ENCODE measurements at places on chromosomes 2 and 18.

DNA sequence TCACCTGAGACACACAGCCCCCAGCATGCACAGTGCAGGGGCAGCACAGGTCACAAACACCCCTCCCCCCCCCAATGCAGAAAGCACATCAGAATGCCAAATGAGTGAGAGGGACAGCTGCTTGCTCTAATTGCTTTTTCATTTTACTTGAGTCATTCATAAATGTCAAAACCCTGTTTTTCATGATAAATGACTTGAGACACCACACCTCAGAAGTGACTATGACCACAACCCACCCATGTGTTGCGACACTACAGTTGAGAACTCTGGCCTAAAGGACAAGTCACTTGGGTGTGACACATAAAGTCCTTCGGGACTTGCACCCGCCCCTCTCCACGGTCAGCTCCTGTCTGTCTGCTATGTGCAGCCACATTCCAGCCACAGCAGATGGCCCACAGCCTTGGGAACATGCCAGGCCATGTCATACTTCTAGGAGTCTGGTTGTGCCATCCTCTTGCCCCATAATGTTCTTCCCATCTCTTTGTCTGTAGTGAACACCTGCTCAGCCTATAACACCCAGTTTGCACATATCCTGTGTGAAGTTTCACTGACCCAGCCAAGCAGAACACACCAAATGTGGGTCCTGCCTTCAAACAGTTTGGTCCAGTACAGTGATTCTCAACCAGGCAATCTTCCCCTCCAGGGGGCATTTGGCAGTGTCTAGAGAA, 30.2 kb upstream of the RIOK3 start:
- no peak for DNase-seq

- DNase-seq: no peak
Observed at GRCh38 chr2:100460904-100461530, 9.3 kb upstream of the NMS start.

DNA sequence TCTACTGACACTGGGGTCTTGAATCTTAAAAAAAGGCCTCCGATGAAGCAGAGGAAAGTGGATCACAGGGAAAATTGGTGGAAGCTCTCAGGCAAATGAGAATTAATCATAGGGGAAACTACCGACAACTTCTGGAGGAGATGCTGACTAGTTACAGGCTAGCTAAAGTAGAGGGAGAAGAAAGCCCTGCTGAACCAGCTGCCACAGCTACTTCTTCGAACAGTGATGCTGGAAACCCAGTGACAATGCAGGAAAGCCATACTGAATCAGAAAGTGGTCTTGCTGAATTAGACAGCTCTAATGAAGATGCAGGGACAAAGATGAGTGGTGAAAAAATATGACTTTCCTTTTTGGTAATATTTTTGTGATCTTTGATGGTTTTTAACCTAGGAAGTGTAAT, 44.9 kb upstream of the SLC3A1 start:
- no peak for DNase-seq

GRCh38 chr18:32919799-32920198, 147.0 kb upstream of the KLHL14 start:
- no peak for DNase-seq

GRCh38 chr2:228409493-228409892, 228.0 kb upstream of the SPHKAP start:
- no peak for DNase-seq

DNA sequence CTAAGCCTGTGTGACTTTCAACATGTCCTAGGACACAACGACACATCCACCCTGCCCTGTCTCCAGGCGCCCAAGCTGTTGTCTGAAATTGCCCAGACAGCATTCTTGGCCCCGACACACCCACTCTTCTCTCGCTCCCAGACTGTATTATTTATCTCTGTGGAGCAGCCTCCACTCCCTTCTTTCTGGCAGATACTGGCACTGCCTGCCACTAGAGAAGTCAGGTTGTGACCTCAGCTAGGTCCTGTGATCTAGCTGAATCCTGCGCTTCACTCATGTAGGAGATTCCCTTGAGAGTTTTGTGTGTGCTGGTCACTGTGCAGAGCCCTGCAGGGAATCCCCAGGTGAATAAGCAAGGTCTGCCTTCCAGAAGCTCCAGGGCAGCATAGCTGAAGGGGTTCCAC, 77.1 kb upstream of the TNP1 start:
- no peak for DNase-seq

DNA sequence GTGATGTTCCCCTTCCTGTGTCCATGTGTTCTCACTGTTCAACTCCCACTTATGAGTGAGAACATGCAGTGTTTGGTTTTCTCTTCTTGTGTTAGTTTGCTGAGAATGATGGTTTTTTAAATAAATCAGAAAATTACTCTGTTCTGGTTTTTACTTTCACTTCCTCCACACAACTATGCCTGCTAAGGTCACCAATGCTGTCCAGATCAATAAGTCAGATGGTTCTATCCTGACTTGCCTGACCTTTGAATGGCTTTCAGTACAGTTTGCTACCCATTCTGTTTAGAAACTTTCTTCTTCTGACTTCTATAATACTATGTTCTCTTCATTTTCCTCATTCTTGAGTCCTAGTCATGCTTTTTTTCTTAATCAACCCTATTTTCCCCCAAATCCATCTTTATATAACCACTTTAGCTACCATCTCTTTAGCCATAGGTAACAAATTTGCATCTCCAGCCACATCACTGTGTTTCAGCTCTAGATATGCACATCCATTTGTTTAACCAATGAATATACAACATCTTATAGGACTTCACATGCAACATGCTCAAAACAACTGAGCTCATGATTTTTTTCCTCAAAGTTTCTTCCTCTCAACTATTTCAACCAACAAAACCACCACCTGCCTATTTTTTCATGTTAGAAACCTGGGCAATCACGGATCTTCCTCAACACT, 58.8 kb upstream of the SLC38A11 start:
- no peak for DNase-seq

GRCh38 chr2:72000110-72000509, 147.6 kb downstream of the CYP26B1 start:
- no peak for DNase-seq

DNA sequence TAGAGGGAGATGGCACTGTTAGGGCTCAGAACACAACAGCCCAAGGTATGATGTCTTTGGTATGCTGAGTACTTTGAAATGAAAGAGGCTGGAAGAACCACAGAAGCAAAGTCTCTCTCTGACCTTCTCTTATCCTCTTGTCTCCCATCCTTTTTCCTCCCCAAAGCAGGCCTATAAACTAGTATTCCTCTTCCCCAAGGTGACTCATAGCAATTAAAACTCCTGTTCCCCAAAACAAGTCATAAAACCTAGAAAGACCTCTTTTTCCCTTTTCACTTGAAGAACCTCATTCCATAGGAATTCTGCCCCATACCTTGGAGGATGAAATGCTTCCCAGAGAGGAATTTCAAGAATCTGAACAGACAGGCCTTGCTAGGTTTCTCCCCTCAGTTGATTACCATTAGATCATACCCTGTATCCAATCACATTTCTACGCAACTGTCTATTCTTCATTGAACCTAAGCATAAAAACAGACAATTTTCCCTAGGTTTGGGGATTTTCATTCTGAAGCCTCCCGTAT, 25.7 kb downstream of the MDH1 start:
- no peak for DNase-seq

- DNase-seq: no peak
Observed at GRCh38 chr2:3642521-3643215, 15.3 kb upstream of the ALLC start.

- DNase-seq: no peak
Observed at GRCh38 chr2:177183860-177184259, 28.7 kb upstream of the HNRNPA3 start.

DNA sequence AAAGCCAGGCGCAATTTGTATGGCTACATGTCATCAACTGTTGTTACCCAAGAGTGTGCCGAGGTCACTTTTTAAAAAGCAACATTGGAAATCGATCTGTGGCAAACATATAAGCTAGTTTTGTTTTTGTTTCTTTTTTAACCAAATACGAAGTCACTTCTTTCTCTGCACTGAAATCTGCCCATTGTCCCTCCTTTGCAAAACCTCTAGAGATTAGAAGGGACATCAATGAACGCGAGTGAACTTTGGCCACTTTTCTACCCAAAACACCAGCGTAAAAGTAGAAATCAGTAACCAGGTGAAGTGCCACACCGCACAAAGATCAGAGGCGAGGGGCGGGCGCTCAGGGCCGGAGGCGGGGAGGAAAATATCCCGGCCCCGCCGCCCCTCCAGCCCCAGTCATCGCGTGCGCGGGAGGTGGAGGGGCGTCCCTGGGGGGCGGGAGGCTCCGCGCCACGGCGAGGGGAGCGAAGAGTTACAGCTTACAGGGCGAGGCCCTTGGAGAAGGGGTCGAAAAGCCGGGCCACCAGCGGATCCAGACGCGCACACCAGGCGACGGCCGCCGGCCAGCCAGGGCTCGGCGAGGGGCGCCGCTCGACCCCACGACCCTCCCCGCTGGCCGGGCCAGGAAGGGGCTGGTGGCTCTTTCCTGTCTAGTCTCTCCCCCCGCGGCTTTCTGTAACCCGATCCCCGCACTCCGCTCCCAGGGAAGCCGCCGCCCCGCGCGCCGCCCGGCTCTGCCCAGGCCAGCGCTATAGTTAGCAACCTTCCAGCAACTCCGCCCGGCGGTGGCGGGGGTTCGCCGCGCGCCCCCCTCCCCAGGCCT, 993 bp downstream of the RBMS1 start:
- no peak for DNase-seq

Measured in amygdala (tissue), 56 donors.